Daoy (cell line): ENCODE measurements at places on chromosomes 12 and 14. TPM values are rescaled to one million over a fixed set of nuclear protein-coding genes. Genes with fewer than 3 reads are reported as not detected.

Gene TMEM132C
- 0.42 TPM in 1 of 2 replicates, not detected in the other for total RNA-seq

Gene KRT75
- total RNA-seq, result 1.1 and 2.7 TPM in 2 replicates

Gene TCL1B
- total RNA-seq, result 0.11 and 0.42 TPM in 2 replicates

Gene COL2A1
- 0.30 and 1.1 TPM in 2 replicates for total RNA-seq

Gene AJUBA
- 70.2 and 94.8 TPM in 2 replicates for total RNA-seq

Gene PIGH
- 29.4 and 31.4 TPM in 2 replicates for total RNA-seq

Gene CD69
- 0.12 and 0.57 TPM in 2 replicates for total RNA-seq

Gene GARIN6
- total RNA-seq, result not detected in 2 replicates

Gene CKAP4
- 90.9 and 101 TPM in 2 replicates for total RNA-seq

Gene GLIPR1L1
- total RNA-seq, result not detected in 2 replicates

Gene IRAK4
- 17.5 and 32.2 TPM in 2 replicates for total RNA-seq

Gene SH2B3
- 28.7 and 41.9 TPM in 2 replicates for total RNA-seq

Gene TAS2R30
- total RNA-seq, result 0.46 TPM in 1 of 2 replicates, not detected in the other

Gene MSI1
- total RNA-seq, result 0.33 and 3.1 TPM in 2 replicates

Gene SPX
- 1.1 and 1.4 TPM in 2 replicates for total RNA-seq

Gene SCN8A
- 1.0 and 3.0 TPM in 2 replicates for total RNA-seq

Gene ADAM21
- total RNA-seq, result 0.12 and 0.40 TPM in 2 replicates

Gene FGF6
- total RNA-seq, result not detected in 2 replicates

Gene WBP11
- total RNA-seq, result 15.4 and 23.7 TPM in 2 replicates

Gene TAPBPL
- 4.0 and 10.9 TPM in 2 replicates for total RNA-seq

Gene KCNC2
- not detected in 2 replicates for total RNA-seq

Gene GALNT8
- total RNA-seq, result 3.0 and 6.8 TPM in 2 replicates

Gene CCDC184
- total RNA-seq, result 0.40 and 0.51 TPM in 2 replicates

Gene KRT80
- 4.4 and 5.5 TPM in 2 replicates for total RNA-seq

Gene TMEM119
- 0.57 and 1.1 TPM in 2 replicates for total RNA-seq

Gene ACVRL1
- 1.7 and 2.9 TPM in 2 replicates for total RNA-seq

Gene HOXC5
- 0.12 and 1.9 TPM in 2 replicates for total RNA-seq

Gene CHD8
- total RNA-seq, result 42.4 and 42.6 TPM in 2 replicates

Gene ITGB7
- 0.03 and 0.34 TPM in 2 replicates for total RNA-seq

Gene VDR
- total RNA-seq, result 10.1 and 12.1 TPM in 2 replicates

Gene FBLN5
- 0.18 and 0.57 TPM in 2 replicates for total RNA-seq

Gene MSRB3
- 22.0 and 25.3 TPM in 2 replicates for total RNA-seq

Gene AQP2
- not detected in 2 replicates for total RNA-seq

Gene HCFC2
- 10.3 and 15.1 TPM in 2 replicates for total RNA-seq

Gene LMNTD1
- 0.57 TPM in 1 of 2 replicates, not detected in the other for total RNA-seq

Gene TMEM63C
- total RNA-seq, result 0.06 and 0.63 TPM in 2 replicates

Gene BICDL1
- total RNA-seq, result 0.65 and 0.80 TPM in 2 replicates

Gene CCDC85C
- 16.6 and 19.4 TPM in 2 replicates for total RNA-seq

Gene PTCSC3
- total RNA-seq, result not detected in 2 replicates

Gene SIX6
- 0.12 TPM in 1 of 2 replicates, not detected in the other for total RNA-seq

Gene ZFHX2
- 0.23 and 0.42 TPM in 2 replicates for total RNA-seq

Gene MGP
- total RNA-seq, result 39.0 and 76.2 TPM in 2 replicates

Gene SYCP3
- total RNA-seq, result not detected in 2 replicates

Gene TSPAN8
- not detected in 2 replicates for total RNA-seq
